ENCODE measurements at places on chromosomes 1 and 21.

- no peak for DNase-seq
Measured at GRCh38 chr1:110201157-110201825, 8.8 kb upstream of the KCNC4 start.

- DNase-seq: no peak
Measured at GRCh38 chr1:171191992-171192391, 6.9 kb downstream of the FMO2 start.

DNA sequence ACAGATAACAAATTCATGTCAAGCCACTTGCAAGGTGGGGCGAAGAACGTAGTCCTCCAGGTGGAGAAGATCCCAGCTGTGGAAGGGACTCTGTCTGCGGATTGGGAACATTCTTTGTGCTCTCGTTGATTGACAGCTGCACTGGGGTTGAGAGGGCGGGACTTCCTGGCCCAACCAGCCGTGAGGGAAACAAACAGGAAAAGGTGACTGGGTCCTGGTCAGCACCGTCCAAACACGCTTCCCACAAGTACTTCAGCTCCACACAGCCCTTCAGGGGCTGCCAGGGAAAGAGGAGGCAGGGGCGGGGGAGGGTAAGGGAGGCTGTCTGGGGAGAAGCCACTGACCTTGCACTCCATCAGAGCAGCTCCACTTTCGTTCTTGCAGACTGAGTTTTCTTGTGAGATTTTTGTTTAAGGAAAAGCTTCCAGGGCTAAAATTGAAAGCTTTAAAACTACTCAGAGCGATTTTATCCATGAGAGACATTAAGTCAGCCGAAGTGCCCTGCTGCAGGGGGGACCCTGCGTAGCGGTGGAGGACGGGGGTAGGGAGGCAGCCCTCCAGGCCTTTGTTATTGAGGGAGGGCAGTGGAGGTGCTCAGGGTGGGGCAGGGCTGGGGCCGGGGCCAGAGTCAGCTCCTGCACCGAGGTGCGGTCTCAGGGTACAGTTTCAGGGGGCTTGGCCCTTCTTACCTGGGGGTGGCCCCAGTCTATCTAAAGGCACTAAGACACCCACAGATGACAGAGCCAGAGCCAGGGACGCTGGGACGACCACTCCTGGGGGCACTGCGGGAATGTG, 21.6 kb upstream of the STUM start:
- no peak for DNase-seq

DNA sequence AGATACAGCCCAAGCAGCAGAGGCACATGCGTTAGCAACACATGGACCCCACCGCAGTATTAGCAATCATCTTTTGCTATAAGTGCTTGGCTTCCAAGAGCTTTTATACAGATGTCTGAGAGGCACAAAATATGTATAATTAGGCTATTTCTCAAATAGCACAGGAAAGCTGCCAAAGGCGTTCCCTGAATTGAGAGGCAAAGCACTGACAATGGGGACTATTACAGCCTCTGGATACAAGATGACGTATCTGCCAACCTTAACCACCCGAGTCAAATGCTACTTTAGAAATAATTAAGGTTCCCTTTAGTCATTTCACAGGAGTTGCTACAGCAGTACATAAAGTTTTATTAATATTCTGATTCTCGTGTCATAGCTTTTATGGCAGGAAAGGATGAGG, 6.4 kb downstream of the STMN1 start:
- no peak for DNase-seq

- no peak for DNase-seq
Measured at GRCh38 chr1:113452921-113453770, 62.8 kb downstream of the MAGI3 start.

Data from esophagus squamous epithelium (tissue), 5 donors.